ENCODE measurements at places on chromosomes 6 and 20. TPM values are rescaled to one million over a fixed set of nuclear protein-coding genes. Genes with fewer than 3 reads are reported as not detected.
A peak's percentile ranks its signal among the peaks of the same experiment; 100 is the strongest.

The VIP gene
- not detected for total RNA-seq

The MMS22L gene
- total RNA-seq, result 3.3 TPM

The KIF13A gene
- 0.14 TPM for total RNA-seq

GRCh38 chr6:250676-251075 is 41.6 kb upstream of the DUSP22 start:
- DNase-seq, result no peak

GRCh38 chr6:108779536-108780275 is 68.5 kb upstream of the ARMC2 start:
- DNase-seq, result no peak

DNA sequence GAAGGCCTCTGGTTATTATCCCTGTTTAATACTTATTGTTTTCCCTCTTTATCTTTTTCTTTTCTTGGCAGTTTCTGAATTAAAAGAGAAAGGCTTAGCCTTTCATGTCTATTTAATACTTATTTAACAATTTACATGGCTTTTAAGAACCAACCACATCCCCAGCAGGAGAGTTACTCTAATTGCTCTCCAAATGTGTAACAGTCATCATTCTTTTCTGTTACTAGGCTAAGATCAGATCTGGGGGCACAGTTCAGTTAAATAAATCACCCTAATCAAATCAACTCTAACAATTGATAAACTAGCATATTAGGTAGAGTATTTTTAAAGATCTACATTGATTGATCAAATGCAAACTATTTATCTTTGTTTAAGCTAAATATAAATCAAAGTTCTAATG is 54.1 kb upstream of the NT5E start:
- DNase-seq, result no peak

- DNase-seq, result peak; percentile 64
These were observed 38.3 kb downstream of the COX4I2 start for GRCh38 chr20:31675828-31676608.

DNA sequence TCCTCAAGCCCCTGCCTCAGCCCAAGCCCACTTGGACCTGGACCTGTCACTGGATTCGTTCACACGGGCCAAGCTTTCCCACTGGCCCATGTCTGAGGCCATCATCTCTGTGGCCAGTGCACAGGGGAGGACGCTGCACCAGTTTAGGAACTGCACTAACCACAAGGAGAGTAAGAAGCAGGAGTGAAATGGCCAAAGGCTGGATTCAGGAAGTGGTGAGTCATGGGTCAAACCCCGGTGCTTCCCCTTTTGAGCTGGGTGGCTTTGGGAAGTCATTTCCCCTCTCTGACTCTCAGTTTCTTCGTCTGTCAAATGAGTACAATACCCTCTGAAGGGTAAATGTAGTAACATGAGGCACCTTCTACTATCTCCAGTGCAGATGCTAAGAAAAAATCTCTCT is 87.9 kb downstream of the CD40 start:
- no peak for DNase-seq

GRCh38 chr20:257419-257818 is at the start of gene DEFB132:
Gene DEFB132 (plus strand): TSS chr20:257724. CDS start chr20:257779, 55 bp downstream.
- DNase-seq, result no peak

DNA sequence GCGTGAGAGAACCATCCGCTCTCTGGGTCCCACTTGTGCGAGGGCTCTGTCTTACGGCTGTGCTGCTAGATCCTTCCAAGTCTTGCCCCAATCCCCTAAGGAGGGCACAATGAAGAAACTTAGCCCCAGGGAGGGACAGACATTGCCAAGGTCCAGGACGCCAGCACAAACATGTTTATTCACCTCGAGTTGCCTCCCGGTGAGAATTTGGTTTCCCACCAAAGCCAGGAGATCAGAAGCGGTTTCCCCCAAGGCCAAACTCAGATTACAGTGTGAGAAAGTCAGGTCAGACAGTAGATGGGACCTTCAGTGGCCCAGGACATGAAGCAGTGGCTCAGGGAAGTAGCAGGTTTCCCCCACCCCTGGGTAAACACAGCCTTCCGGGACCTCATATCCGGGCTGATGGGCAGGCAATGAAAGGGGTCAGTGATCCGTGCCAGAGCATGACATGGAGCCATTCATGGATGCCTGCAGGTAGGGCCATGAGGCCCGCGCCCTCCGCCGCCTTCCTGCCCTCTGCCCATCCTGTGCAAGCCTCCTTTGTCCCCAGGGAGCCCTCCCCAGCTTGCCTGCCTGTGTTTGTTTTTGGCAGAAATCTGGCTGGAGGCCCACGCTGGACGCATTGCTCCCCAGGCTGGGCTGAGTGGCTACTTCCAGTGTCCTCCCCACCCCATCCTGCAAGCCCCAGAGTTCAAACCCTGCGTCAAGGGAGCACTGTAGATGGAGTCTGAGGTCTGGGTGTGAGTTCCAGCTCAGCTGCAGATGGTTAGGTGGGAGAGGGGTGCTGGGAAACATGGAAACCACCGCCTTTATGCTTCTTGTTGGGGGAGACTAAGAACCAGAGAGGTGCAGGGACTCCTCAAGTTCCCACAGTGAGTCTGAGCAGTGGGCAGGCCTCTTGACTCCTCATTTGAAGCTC is 2.0 kb downstream of the BPIFB2 start:
- no peak for DNase-seq

- DNase-seq, result no peak
These were observed 61.8 kb upstream of the ADGRF1 start for GRCh38 chr6:47103931-47104330.
